ENCODE measurements at places on chromosomes 4 and X.

- no peaks in the 10 kb centered on the region for H3K4me1 ChIP-seq
- no peaks in the 10 kb centered on the region for H3K27me3 ChIP-seq
- H3K36me3 ChIP-seq, result no peaks in the 10 kb centered on the region
- no peak overlapping the region for H3K4me3 ChIP-seq
- H3K27ac ChIP-seq, result no peak overlapping the region
Measured at GRCh38 chrX:145813081-145813480, 4.5 kb upstream of the SLITRK2 start.

- no peak for DNase-seq
- no peak overlapping the region for H3K27ac ChIP-seq
- no peaks in the 10 kb centered on the region for H3K36me3 ChIP-seq
- no peak overlapping the region for H3K4me3 ChIP-seq
- no peaks in the 10 kb centered on the region for H3K27me3 ChIP-seq
Measured at GRCh38 chr4:78766650-78767049, 9.5 kb upstream of the BMP2K start.

- H3K27me3 ChIP-seq, result peaks cover 37% of the 10 kb centered on the region
- H3K4me3 ChIP-seq, result no peak overlapping the region
- no peak for DNase-seq
- no peak overlapping the region for H3K27ac ChIP-seq
- H3K36me3 ChIP-seq, result no peaks in the 10 kb centered on the region
Measured at GRCh38 chr4:24489870-24490269, 94.5 kb downstream of the DHX15 start.

- no peak overlapping the region for H3K27ac ChIP-seq
- H3K4me3 ChIP-seq, result no peak overlapping the region
- peaks cover 4% of the 10 kb centered on the region for H3K27me3 ChIP-seq
Measured at GRCh38 chrX:133175605-133176004, 42.5 kb downstream of the TFDP3 start.

GRCh38 chr4:40848940-40849339 is 99.2 kb downstream of the NSUN7 start:
- H3K4me1 ChIP-seq, result no peaks in the 10 kb centered on the region
- H3K27ac ChIP-seq, result no peak overlapping the region
- peaks cover 40% of the 10 kb centered on the region for H3K27me3 ChIP-seq
- H3K36me3 ChIP-seq, result peaks cover 6% of the 10 kb centered on the region
- no peak overlapping the region for H3K4me3 ChIP-seq
- DNase-seq, result no peak

DNA sequence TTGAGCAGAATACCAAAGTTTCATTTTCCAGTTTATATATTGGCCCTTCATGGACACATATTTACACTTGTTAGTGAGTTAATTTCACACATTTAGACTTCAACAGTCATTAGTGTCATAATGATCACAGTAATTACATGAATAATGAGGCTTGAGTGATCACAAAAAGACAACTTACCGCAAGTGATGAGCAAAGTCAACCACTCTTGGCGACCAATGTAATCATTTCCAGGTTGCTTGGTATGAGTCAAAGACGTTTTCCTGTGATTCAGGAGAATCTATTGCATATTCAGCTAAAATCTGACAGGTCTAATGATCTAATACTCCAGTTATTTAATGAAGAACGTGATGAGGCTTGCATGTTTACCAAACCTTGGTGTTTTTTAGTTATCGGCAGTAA is 407.9 kb upstream of the TENM3 start:
- no peaks in the 10 kb centered on the region for H3K36me3 ChIP-seq
- H3K27me3 ChIP-seq, result no peaks in the 10 kb centered on the region
- no peaks in the 10 kb centered on the region for H3K4me1 ChIP-seq
- no peak for DNase-seq

- peaks cover 15% of the 10 kb centered on the region for H3K4me1 ChIP-seq
- H3K27me3 ChIP-seq, result no peaks in the 10 kb centered on the region
- H3K27ac ChIP-seq, result peak overlapping the region; percentile 96
- peak overlapping the region; percentile 95 for H3K4me3 ChIP-seq
- no peaks in the 10 kb centered on the region for H3K36me3 ChIP-seq
Measured at GRCh38 chr4:25913056-25913850, 767 bp upstream of the SMIM20 start.

DNA sequence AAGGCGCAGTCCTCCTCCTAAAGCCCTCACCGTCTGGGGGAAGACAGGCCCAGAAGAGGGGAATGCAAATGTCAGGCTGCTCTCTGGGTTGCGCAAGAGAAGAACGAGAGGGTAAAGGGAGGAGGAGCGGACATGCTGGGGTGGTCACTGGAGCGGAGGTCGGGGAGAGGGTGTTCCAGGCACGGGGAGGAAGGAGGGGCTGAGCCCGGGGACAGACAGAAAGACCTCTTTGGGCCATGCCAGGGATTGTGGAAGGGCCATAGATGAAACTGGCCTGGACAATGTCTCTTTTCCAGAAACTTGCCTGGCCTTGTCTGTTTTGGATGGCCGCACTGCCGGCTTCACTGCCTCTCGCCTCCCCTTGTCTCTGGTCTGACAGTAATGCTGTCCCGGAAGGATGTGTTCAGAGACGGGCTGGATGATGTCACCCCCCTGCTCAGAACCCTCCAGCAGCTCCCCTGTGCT is 121.0 kb downstream of the SORCS2 start:
- peaks cover 41% of the 10 kb centered on the region for H3K27me3 ChIP-seq
- peaks cover 8% of the 10 kb centered on the region for H3K36me3 ChIP-seq
- no peak overlapping the region for H3K27ac ChIP-seq
- no peak for DNase-seq
- no peak overlapping the region for H3K4me3 ChIP-seq

DNA sequence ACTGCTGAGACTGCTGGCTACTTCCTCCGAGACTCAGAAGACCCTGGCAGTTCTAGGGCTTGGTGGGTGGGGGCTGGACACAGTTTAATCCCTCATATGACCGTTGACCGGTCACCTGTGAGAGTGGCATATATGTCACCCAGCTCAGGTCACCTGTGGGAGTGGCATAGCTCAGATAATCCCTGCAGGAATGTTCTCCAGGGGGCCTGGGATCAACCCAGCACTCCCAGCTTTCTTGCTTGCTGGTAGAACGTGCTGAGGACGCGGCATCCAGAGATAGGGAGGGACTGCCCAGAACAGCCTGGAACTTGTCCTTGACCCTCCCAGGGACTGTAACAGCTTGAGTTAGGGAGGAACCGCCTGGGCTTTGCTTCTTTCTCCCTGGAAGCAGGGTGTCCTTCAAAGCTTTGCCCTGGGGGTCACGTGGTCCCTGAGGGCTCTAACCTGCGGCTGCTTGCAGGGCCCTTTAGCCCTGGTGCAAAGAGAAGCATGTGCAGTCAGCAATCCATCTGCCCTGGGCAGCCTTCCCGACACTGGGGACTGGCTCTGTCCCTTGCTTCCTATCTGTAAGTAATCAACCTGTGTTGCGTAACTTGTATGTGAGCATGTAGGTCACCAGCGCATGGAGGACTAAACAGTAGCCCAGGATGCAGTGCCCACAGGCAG is 55.3 kb downstream of the ZFYVE28 start:
- no peaks in the 10 kb centered on the region for H3K27me3 ChIP-seq
- H3K36me3 ChIP-seq, result no peaks in the 10 kb centered on the region
- DNase-seq, result no peak
- H3K4me1 ChIP-seq, result peaks cover 8% of the 10 kb centered on the region

DNA sequence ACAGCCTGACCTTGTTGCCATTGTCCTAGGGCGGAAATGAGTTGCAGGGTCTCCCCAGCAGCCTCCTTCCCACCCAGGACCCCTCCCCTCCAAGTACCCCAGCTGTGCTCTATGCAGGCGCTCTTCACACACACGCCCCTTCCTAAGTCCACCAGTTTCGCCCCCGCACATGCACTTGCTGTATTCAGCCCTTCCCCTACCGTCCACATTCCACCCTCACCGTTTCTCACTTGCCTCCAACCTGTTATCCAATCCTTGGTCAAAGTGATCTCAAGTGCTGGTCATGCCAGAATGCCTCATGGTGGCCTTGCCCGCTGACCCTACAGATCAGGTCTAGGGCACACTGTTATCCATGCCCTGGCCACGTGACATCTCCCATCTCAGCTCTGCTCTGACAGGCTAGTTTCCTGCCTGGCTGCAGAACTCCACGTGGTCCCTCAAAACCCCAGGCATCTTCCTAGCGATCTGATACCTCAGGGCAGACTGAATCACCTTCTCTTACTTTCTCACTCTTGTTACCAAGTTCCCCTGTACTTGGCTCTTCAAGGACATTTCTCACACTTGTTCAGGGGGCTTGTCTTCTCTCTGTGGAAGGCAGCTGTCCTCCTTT is 39.7 kb downstream of the NSG1 start:
- H3K27ac ChIP-seq, result peak overlapping the region; percentile 91
- no peaks in the 10 kb centered on the region for H3K27me3 ChIP-seq
- peaks cover 16% of the 10 kb centered on the region for H3K4me1 ChIP-seq
- peaks cover 2% of the 10 kb centered on the region for H3K36me3 ChIP-seq
- H3K4me3 ChIP-seq, result no peak overlapping the region
- no peak for DNase-seq

- no peaks in the 10 kb centered on the region for H3K4me1 ChIP-seq
- DNase-seq, result no peak
- H3K4me3 ChIP-seq, result no peak overlapping the region
- no peaks in the 10 kb centered on the region for H3K36me3 ChIP-seq
- no peak overlapping the region for H3K27ac ChIP-seq
Measured at GRCh38 chrX:4905576-4905975, 1192.1 kb upstream of the PRKX start.

GRCh38 chr4:14111730-14112181 is 484.2 kb upstream of the BOD1L1 start:
- H3K27ac ChIP-seq, result no peak overlapping the region
- no peaks in the 10 kb centered on the region for H3K36me3 ChIP-seq
- no peaks in the 10 kb centered on the region for H3K4me1 ChIP-seq
- no peaks in the 10 kb centered on the region for H3K27me3 ChIP-seq
- H3K4me3 ChIP-seq, result no peak overlapping the region
- DNase-seq, result no peak

DNA sequence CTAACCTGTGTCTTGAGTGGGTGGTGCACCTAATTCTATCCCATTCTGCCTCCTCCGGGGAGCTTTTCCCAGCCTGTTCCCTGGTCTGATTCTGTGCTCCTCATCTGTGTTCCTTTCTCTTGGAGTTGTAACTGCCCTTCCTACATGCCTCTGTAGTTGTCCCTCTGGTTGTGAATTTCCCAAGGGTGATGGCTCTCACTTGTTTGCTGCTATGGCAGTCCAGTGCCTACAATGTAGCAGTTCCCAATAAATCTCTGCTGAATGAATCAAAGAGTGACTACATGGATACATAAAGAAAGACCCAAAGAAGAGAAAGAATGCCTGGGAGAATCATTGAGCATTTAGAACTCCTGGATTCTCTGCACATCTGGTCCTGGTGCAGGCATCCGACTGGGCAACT is 141.6 kb downstream of the HS3ST1 start:
- no peak for DNase-seq
- no peak overlapping the region for H3K27ac ChIP-seq
- no peaks in the 10 kb centered on the region for H3K27me3 ChIP-seq
- H3K4me1 ChIP-seq, result peaks cover 4% of the 10 kb centered on the region

GRCh38 chrX:24376403-24376802 is 16.0 kb downstream of the SUPT20HL1 start:
- H3K4me3 ChIP-seq, result no peak overlapping the region
- no peaks in the 10 kb centered on the region for H3K27me3 ChIP-seq
- DNase-seq, result no peak
- H3K36me3 ChIP-seq, result no peaks in the 10 kb centered on the region

- H3K4me1 ChIP-seq, result peaks cover 15% of the 10 kb centered on the region
- no peak overlapping the region for H3K27ac ChIP-seq
Measured at GRCh38 chrX:51804741-51805140, 61.5 kb downstream of the GSPT2 start.

DNA sequence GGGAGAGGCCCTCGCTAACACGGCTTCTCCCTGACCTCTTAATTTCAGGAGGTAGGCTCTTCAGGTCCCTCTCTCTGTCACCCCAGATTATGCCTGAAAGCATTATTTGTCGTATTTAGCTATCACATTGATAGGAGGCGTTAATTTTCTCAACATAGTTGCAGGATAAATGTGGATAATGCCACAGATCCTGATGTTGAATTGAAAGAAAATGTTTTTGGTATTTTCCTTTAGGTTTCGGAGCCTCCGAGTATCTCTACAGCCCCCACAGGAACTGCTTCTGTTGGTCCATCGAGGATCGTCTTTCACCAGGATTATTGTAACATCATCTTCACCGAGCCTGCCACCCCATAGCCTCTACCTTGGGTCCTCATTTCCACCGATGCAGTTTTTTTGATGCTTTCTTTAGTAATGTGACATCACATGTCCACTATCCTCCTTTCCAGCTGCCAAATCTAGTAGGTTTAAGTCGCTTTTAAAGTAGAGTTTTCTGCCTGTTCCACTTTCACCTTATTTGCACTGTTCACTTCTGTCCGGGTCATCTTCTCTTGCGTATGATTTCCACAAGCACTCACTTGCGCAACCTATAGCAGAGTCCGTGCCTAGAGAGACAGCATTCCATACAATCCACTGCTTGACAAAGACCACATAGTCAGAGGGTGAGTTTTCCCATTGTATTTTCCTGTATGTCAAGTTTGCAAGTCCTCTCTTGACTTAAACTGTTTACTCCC is 665 bp downstream of the TIGD2 start:
- peaks cover 19% of the 10 kb centered on the region for H3K27me3 ChIP-seq
- peaks cover 24% of the 10 kb centered on the region for H3K4me1 ChIP-seq
- H3K27ac ChIP-seq, result peak overlapping the region; percentile 59

GRCh38 chr4:163470391-163470790 is 3.2 kb downstream of the TKTL2 start:
- no peak overlapping the region for H3K27ac ChIP-seq
- DNase-seq, result no peak
- peaks cover 42% of the 10 kb centered on the region for H3K27me3 ChIP-seq
- H3K36me3 ChIP-seq, result no peaks in the 10 kb centered on the region
- no peak overlapping the region for H3K4me3 ChIP-seq

DNA sequence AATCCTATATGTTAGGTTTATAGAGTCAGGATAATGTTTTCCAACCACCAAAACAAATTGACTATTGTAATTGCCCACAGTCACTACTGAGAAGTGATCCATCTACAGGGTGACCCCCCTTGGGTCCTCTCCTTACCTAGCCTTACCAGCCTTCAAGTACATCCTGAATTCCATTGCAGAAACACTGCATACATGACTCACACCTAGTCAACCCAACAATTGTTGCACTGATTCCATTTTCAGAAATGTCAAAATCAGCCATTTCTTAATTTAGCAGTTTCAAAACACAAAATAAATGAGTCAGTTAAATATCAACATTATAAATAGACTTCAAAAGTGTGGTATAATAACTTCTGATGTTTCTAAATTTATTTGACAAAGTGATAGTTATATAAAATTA is 106.3 kb upstream of the TNIP3 start:
- no peaks in the 10 kb centered on the region for H3K36me3 ChIP-seq
- no peaks in the 10 kb centered on the region for H3K27me3 ChIP-seq
- DNase-seq, result no peak
- H3K27ac ChIP-seq, result no peak overlapping the region
- H3K4me1 ChIP-seq, result peaks cover 8% of the 10 kb centered on the region

DNA sequence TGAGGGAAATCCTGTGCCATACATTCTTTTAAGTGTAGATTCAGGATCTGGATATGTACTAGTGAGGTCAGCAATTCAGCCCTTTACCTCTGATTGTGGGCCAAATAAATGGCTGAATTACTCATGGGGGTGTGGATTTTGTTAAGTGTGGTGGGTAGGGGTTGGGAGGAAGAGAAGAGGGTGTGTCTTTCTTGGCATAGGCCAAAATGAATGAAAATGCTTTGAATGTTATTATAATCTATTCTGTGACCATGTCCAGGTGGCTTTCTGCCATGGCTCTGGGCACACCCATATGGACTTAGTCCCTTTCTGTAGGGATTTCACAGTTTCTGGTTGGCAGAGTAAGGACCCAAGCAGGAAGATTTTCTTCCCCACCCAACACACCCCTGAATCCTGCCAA is 244.3 kb downstream of the CBR4 start:
- H3K36me3 ChIP-seq, result no peaks in the 10 kb centered on the region
- H3K27ac ChIP-seq, result no peak overlapping the region
- H3K4me3 ChIP-seq, result no peak overlapping the region
- no peak for DNase-seq
- peaks cover 16% of the 10 kb centered on the region for H3K27me3 ChIP-seq
